ENCODE measurements at places on chromosomes 6 and 20. TPM values are rescaled to one million over a fixed set of nuclear protein-coding genes. Genes with fewer than 3 reads are reported as not detected.

LRRC73 gene
- 2.9 TPM for total RNA-seq

ADGRB3 gene
- total RNA-seq: 158 TPM

SMLR1 gene
- not detected for total RNA-seq

SPTLC3 gene
- 0.82 TPM for total RNA-seq

LY6G5B gene
- 1.6 TPM for total RNA-seq

RNF182 gene
- total RNA-seq: 35.1 TPM

PLEKHG1 gene
- 9.0 TPM for total RNA-seq
